AG09309 (cell line): ENCODE measurements at places on chromosomes 5 and 9.

DNA sequence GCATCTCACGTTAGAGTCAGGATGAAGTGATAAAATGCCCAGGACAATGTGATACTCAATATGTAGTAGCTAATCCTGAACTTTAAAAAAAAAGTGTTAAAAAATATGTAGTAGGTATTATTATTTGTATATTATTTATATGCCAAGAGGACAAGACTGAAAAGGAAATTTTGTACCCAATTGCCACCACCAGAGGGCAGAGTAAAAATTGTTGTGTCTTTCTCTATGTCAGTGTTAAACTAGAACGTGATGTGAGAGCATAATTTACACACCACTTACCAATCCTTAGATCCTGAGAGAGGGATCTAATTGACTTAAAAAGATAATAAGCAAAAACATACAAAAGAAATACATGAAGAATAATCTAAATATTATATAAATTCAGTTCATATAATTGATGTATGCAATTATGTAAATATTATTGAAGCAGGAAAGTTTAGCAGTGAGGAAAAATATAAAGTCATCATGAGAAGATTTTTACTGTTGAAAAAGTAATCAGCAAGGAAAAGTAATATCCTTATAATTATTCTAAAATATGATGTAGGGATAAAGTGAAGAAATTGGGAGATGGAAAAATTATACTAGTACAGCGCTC, 288.9 kb downstream of the RAB3C start:
- DNase-seq: peak; percentile 11

GRCh38 chr5:161549106-161549505, 2.6 kb upstream of the GABRB2 start:
- no peak for DNase-seq

DNA sequence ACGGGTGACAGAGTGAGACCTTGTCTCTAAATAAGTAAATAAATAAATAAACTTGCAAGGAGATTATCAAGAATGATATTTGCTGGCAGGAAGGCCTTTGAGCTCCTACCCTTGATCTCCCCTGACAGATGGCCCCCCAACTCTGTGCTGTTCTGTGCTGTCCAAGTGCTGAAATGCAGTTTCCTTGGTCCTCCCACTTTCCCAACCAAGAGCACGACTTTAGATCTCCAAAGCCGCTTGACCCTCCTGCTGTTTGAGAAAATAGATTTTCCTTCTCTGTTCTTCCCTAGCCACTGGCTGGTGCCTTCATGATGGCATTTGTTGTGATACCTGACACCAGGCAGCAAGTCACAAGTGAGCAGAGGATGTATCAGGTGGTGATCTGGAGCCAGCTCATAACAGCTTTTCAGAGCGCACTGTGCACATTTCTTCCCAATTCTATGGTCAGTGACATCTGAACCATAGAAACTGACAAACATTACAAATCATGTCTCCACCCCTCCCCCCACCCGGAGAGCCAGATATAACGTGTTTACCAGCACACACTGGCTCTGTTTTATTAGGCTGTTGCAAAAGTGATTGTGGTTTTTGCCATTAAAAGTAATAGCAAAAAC, 80.0 kb upstream of the PUM3 start:
- no peak for DNase-seq

DNA sequence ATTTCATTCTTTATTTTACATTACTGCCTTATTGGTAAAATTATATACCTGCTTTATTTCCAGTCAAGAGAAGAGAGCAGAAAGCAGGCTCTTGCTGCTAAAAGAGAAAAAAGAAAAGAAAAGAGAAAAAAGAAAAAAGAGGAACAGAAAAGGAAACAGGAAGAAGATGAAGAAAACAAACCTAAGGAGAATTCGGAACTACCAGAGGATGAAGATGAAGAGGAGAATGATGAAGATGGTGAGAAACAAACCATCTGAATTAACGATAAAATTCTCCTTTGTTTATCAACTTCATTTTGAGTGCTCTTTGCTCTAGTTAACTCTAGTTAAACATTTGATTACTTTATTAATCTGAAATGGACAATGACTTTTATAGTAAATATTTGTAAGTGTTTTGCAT, 23.5 kb upstream of the EIF4EBP3 start:
- no peak for DNase-seq

GRCh38 chr9:761793-762560, 79.5 kb upstream of the DMRT1 start:
- no peak for DNase-seq
